ENCODE measurements at places on chromosomes 3 and 15.

DNA sequence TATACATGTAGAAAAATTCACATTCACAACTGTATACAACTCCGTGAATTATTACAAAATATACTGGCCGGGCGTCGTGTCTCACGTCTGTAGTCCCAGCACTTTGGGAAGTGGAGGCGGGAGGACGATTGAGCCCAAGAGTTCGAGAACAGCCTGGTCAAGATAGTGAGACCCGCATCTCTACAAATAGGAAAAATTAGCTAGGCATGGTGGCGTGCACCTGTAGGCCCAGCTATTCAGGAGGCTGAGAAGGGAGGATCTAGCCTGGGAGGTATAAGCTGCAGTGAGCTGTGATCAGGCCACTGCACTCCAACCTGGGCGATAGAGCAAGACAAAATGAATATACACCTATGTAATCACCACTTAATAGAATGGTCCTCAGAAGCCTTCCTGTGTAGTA is 1.3 kb downstream of the RAD51 start:
- no peak for DNase-seq

DNA sequence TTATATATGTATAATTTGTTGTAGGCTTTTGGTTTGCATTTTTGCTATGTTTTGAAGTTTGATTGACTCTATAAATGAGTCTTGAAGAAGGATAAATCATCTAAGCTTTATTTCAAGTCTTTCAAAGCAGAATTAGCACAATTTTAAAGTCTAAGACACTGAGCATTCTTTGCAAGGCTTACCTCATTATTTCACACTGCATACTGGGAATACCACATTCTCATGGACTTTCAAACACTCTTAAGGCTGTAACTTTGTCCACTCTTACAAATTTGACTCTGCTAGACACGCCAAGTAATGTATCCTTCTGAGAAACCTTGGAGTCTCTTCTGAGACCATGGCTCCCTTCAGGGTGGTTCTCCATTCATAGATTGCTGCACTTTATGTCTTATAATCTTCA is 281.3 kb upstream of the COL8A1 start:
- no peak for DNase-seq

DNA sequence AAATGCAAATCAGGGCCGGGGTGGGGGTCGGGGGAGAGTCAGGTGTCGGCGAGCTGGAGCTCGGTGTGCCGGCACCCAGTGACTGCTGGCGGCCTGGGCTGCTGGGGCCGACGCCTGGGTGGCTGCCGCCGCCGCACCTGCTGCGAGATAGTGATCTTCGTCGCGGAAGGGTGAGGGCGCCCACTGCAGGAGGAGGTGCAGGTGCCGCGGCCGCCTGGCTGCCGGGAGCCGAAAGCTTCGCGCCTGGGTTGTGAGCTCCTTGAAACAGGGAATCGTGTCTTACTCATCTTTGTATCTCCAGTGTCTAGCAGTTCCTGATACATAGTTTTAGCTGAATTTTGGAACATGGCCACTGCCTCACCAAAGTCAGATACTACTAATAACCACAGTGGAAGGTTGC is 64.0 kb upstream of the CPOX start:
- DNase-seq: peak; percentile 68

- DNase-seq: peak; percentile 77
Observed at GRCh38 chr3:52339612-52340011, 23.5 kb downstream of the DNAH1 start.

DNA sequence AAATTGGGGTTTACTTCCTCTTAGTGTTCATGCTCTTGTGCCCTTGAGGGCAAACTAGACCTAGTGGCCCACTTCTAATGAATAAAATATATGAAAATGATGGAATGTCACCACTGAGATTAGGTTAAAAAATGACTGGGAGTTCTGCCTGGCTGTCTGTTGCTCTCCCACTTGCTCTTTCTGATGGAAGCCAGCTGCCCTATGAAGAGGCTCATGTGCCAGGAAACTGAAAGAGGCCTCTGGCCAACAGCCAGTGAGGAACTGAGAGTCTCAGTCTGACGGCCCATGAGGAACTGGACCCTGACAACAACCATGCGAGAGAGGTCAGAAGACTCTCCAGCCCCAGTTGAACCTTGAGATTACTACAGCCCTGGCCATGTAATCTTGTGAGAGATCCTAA is 107.1 kb upstream of the FHIT start:
- peak; percentile 24 for DNase-seq

DNA sequence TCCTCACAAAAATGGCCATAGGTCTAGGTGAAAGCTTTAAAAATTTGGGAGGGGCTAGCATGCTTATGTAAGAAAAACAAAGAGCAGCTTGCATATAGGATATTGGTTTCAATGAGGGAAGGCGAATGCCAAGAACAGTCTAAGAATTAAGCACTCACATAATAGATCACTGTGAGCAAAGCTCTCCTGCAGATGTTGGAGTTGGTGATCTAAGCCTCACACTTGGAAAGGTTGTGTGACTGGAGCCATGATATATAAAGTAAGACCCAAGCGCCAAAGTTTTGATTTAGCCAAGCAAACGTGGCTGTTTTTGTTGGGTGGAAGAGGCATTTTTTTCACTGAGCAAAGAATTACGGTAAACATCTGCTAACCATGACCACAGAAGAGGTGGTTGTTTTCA is 237.5 kb downstream of the FOXP1 start:
- no peak for DNase-seq

GRCh38 chr3:154100556-154100955 is 20.6 kb upstream of the ARHGEF26 start:
- DNase-seq: no peak

- peak; percentile 89 for DNase-seq
Observed at GRCh38 chr3:193869221-193870201, 266.4 kb upstream of the HES1 start.

Data from kidney tubule cell (primary cell).